ENCODE measurements at places on chromosomes 7 and 10.

DNA sequence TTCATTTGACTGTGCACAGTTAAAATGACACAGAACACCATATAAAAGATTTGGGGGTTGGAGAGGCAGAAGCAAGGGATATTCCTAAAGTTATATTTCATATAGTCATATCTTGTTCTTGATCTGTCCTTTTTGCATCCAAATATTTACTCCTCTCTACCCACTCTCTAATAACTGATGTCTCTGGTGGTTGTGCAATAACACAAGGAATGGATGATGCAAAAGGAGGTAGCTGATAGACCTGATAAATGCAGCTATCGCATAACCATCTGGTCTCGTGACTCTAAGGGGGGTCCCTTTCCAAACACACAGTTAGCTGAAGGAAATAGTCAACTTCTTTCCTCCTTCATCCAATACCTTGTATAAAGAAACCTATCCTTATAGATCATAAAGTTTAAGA is 123.1 kb downstream of the POLR1F start:
- DNase-seq, result no peak

- DNase-seq, result no peak
These were observed 23.5 kb upstream of the SAMD9L start for GRCh38 chr7:93171606-93172226.

GRCh38 chr10:18238870-18239485 is 98.8 kb downstream of the CACNB2 start:
- DNase-seq, result no peak

- no peak for DNase-seq
These were observed 519.7 kb downstream of the LRMDA start for GRCh38 chr10:75950997-75951589.

DNA sequence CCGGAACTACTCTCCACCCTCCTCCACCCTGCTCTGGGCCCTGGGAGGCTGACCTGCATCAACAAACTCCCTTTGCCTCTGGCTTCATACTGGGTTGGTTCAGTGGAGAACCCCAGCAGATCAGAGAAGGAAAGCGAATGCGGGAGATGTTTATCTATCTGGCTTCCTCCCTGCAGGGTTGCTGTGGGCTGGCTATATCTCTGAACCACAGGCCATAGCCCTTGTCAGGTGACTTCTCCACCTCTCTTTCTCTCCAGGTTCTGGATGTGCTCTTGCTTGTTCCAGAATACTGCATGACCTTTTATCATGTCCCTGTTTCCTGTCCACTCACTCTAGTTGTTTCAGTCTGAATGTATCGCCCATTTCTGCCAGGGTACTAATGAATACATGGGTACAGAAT is 51.7 kb upstream of the IFRD1 start:
- no peak for DNase-seq

GRCh38 chr10:94002156-94002555 is 8.4 kb downstream of the PLCE1 start:
- DNase-seq, result no peak

DNA sequence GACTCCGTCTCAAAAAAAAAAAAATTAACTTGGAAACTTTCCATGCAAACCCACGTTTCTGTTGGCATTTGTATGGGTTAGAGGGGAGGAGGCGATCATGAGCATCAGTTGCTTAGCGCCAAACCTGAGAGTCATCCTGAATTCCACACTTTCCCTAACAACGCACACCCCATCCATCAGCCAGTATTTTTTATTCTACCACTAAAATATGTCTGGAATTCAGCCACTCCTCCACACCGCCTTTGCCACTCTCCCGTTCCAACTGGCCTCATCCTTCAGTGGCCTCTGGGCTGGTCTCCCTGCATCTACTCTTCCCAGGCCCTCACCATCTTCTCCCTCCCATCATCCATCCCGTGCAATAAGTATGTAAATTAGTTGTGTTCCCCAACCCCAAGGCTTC is 4.7 kb upstream of the LMBR1 start:
- DNase-seq, result no peak

DNA sequence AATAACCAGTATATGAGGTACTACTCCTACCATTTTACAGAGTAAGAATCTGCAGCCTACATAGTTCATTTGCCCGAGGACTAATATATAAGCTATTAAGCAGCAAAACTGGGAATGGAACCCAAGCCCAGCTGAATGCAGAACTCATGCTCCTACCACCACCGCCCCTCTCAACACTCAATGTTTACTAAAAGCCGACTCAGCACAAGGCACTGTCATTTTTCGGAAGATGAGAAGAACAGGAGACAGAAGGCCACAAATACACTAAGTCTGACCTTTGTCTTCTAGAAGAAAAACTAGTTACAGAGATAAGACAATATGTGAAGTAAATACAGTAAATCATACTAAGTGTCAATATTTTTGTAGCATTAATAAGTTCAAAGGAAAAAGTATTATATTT is 40.6 kb upstream of the SLIT1 start:
- DNase-seq, result no peak

Measured in GM04503 (cell line).